ENCODE measurements at places on chromosomes 5 and 9. TPM values are rescaled to one million over a fixed set of nuclear protein-coding genes. Genes with fewer than 3 reads are reported as not detected.

DNA sequence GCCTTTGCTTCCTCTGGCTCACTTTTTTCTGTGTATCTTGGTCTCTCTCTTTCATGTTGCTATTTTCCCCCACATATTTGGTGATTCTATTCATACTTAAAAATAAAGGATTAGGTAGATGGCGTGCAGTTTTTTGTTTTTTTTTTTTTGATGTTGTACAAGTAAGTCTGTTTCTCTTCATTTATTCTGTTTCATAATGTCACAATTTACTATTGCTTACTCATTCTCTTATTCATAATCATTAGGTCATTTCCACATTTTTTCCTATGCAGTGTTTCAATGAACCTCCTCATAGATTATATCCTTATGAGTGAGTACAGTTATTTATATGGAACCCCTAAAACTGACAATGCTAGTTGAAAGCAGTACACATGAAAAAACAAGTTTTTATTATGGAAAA lies 136.3 kb downstream of the APBA1 start:
- peak; percentile 66 for DNase-seq

CDKN2A gene
- 32.1 TPM for total RNA-seq

TRIO gene
- 274 TPM for total RNA-seq

GRCh38 chr9:13744261-13744901 lies 464.9 kb upstream of the MPDZ start:
- no peak for DNase-seq

GRCh38 chr9:114112325-114112724 lies 13.2 kb upstream of the KIF12 start:
- DNase-seq, result peak; percentile 32

EGFLAM gene
- total RNA-seq, result 11.2 TPM

GLDC gene
- 0.72 TPM for total RNA-seq

GRCh38 chr9:125637241-125637640 lies 69.8 kb downstream of the MAPKAP1 start:
- no peak for DNase-seq

- DNase-seq, result no peak
These were observed 2174.1 kb upstream of the WWC1 start for GRCh38 chr5:166117072-166118066.

NTRK2 gene
- total RNA-seq, result 3.3 TPM

GRCh38 chr5:169421677-169422076 lies 120.7 kb upstream of the SLIT3 start:
- DNase-seq, result no peak

DNA sequence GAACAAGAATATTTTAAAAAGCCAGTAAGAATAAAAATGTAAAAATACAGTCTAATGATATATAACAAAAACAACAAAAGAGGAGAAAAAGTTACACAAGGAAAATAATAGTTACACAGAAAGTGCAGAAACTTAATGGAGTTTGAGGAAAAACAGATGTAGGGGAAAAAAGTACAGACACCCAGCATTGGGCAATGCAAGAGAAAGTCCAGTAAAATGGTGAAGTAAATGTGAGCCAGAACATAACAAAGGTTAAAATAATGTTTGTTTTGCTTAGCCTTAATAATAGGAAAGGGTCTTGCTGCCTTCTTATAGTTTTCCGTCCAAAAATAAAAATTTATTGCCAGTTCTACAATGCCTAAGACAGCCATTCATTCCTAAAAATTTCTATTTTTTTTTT lies 364.2 kb downstream of the NNT start:
- no peak for DNase-seq

SNCB gene
- total RNA-seq, result not detected

UBQLN1 gene
- 117 TPM for total RNA-seq

- no peak for DNase-seq
These were observed 280.2 kb downstream of the SPOCK1 start for GRCh38 chr5:137218896-137219295.

GRCh38 chr5:106408570-106408969 lies 1262.2 kb downstream of the EFNA5 start:
- no peak for DNase-seq

DNA sequence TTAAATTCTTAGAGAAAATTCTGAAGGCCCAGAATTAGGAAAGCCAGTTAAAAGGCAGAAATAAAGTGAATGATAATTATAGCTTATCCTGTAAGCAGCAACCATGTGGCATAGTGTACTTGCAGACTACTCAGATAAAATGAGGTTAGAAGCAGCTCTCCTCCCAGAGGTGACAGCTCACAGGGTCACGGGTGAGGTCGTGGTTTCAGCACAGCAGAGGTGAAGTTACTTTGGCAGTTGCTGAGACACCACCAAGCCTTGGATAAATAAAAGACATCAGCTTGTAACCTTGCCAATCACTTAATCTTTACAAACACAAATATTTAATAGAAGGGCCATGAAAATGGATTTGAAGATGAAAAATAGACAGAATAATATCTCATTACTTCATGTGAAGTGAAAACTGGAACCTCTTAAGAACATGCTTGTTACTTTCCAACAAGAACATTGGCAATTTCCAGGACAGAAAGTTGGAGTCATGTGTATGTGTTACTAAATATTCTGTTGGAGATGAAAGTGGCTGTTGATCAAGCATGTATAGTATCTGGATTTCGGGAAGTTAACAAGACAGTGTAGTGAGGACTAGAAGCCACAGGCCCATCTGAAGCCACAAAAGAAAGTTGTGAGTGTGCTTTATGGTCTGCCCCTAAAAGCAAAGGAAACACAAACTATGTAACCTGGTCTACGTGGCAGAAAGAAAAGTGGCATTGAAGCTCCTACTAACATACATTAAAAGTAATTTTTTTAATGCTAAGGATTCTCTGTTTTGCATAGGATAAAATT lies 134.4 kb downstream of the ERCC6L2 start:
- DNase-seq, result peak; percentile 72

KCNN2 gene
- not detected for total RNA-seq

DNA sequence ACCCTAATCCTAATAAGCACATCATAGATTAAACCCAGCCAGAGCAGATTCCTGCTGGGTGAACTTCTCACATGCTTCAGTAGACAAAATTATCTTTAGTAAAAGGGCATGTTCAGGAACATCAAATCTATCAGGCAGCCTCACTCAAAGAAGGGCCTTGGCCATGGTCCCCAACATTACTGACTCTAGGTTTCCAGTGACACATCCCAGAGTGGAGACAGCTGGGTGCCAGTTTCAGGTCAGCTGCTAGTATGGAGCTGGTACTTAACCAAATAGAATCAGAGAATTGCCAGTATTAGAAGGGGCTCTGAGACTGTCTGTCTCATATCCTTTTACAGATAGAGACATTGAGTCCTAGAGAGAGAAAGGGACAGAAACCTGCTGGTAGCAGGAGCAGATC lies 44.1 kb upstream of the GALNT10 start:
- DNase-seq, result no peak

IL13 gene
- not detected for total RNA-seq

SPAAR gene
- total RNA-seq, result 0.72 TPM

DNA sequence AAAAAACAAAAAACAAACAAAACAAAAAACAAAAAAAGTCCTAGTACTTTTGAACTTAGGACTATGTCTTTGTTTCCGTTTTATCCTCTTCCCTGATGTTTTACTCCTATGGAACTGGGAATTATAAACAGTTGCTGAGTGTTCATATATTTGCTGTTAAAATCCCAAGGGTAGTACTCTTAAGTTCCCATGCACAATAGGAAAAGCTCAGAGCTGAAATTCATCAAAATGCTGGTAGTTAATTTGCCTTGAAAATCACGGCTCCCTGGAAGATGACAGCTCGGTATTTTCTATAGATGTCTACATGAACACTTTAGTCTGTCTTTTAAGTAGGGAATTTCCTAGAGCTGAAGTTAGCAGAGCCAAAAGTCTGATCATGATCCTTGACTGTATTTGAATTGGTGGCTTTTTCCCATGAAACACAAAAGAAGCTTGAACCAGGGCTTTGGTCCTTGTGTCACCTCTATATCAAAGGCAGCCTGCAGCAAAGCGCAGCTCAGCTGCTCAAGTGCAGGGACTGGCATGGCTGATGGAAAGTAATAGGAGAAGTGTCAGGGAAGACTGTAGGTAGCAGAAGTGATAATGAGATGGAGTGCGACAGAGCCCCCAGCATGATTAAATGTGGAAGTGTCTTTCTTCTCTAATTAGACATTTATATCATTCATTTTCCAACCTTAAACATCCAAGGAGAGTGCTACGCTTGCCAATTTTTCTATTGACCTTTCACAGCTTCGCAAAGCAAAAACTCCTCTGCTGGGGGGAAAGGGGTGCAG lies 310.9 kb downstream of the TRIM36 start:
- DNase-seq, result peak; percentile 1

DNA sequence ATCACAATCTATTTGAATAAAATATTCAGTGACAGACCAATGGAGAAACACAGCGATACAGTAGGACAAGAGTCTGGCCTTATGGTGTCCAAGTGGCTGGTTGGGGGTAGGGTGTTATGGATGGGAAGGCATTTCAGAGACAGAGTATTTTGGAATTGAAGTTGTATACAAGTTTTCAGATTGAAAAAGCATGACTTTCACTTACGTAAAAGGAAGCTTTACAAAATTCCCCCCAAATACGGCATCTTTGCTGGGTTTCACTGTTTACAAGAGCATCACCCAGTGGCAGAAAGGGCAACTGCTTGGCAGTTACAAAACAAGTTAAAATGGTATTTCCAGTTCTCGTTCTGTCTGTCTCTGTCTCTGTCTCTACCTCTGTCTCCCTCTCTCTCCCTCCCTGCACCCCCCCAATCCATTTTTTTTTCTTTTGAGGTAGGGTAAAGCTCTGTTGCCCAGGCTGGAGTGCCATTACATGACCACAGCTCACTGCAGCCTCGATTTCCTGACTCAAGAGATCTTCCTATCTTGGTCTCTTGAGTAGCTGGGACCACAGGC lies 86.2 kb downstream of the PTPN3 start:
- peak; percentile 86 for DNase-seq

SLC12A7 gene
- total RNA-seq, result 6.9 TPM

- no peak for DNase-seq
These were observed 609.6 kb upstream of the TLE4 start for GRCh38 chr9:78962156-78962555.

GRCh38 chr5:56838409-56839039 lies 23.2 kb downstream of the MAP3K1 start:
- DNase-seq, result no peak

- no peak for DNase-seq
These were observed 3.8 kb downstream of the SPINK6 start for GRCh38 chr5:148206620-148207019.
